ENCODE measurements at places on chromosomes 5 and 9.

DNA sequence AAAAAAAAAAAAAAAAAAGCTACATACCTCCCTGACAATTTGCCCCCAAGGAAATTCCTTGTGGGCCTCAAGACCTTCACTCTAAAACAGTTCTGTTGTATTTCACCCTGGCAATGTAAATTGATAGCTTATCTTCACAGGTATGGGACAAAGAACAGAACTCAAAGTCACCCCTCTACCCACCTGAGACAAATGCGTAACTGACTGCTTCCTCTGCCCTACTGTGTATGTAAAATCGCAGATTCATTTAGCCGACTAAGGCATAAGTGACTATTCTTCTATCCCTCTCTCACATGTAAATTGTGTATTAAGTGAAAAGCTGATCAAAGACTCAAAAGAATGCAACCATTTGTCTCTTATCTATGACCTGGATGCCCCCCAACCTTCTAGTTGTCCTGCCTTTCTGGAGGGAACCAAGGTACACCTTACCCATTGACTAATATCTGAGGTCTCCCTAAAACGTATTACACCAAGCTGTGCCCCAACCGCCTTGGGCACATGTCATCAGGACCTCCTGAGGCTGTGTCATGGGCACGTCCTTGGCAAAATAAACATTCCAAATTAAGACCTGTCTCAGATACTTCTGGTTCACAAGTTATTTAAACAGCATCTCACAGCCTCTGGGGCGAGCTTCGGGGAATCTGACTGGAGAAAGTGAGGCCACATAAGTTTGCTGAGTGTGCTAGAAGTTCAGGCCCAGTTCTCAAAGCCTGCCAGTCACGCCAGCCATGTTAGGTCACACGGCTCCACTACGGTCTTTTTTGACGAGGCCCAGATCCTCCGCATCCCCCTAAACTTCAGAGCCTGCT is 954 bp downstream of the TBCA start:
- no peak for DNase-seq
- H3K36me3 ChIP-seq, result peaks cover 32% of the 10 kb centered on the region
- peaks cover 42% of the 10 kb centered on the region for H3K4me1 ChIP-seq
- peak overlapping the region; percentile 96 for H3K4me3 ChIP-seq
- peak overlapping the region; percentile 98 for H3K27ac ChIP-seq
- H3K27me3 ChIP-seq, result no peaks in the 10 kb centered on the region

- H3K36me3 ChIP-seq, result no peaks in the 10 kb centered on the region
- no peak overlapping the region for H3K4me3 ChIP-seq
- DNase-seq, result no peak
- no peak overlapping the region for H3K27ac ChIP-seq
- no peaks in the 10 kb centered on the region for H3K27me3 ChIP-seq
These were observed 455.1 kb upstream of the ZNF608 start for GRCh38 chr5:125201446-125202052.

GRCh38 chr9:116002624-116003023 is 151.0 kb upstream of the PAPPA start:
- H3K36me3 ChIP-seq, result no peaks in the 10 kb centered on the region
- no peak overlapping the region for H3K27ac ChIP-seq
- no peak for DNase-seq
- H3K4me1 ChIP-seq, result no peaks in the 10 kb centered on the region
- no peaks in the 10 kb centered on the region for H3K27me3 ChIP-seq
- H3K4me3 ChIP-seq, result no peak overlapping the region

- H3K27me3 ChIP-seq, result peaks cover 20% of the 10 kb centered on the region
- no peak overlapping the region for H3K27ac ChIP-seq
- H3K36me3 ChIP-seq, result no peaks in the 10 kb centered on the region
- no peak overlapping the region for H3K4me3 ChIP-seq
- H3K4me1 ChIP-seq, result peaks cover 13% of the 10 kb centered on the region
These were observed 75.9 kb downstream of the TRIO start for GRCh38 chr5:14218897-14219573.

DNA sequence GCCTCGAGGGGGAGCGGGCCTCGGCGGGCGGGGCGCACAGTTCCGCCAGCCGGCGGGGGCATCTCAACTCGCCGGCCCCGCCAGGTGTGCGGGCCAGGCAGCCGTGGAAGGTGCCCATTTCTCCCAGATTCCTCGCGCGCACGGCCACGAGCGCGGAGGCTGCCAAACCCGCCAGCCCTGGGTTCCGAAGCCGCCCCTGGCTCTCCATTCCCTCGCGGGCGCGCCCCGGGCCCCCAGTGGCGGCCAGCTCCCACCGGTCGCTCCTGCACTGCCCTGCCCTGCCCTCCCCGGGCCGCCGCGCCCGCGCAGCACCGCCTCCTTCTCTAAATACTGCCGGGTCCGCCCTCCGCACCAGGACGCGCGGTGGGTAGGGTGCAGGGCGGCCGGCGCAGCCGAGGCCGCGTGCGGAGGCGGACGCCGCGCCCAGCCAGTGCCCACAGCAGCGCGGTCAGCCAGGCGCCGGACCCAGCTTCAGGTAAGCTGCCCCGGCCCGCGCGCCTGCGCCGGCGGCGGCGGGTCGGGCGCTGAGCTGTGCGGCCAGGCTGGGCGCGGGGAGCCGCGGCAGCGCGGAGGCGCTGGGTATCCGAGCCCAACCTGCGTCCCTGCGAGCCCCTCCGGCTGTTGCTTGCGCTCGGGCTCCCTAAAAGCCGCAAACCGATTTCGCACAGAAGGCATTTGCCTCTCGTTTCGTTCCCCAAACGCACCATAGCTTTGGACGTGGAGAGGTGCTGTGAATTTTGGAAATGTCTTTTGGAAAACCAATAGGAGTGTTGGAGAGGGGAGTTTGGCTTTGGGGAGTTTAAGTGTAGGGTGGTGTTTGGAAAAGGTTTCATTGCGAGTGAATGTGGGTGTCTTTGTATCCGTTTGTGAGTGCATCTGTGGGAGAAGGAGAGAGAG is at the start of gene TMEM171:
TMEM171 (plus strand) TSS at position 354 of the 897 bp plus-strand sequence. CDS start 2,799 bp downstream, outside the sequence.
- DNase-seq, result no peak
- no peak within 1 kb of the TSS for H3K4me3 ChIP-seq
- no peak within 1 kb of the TSS for H3K27ac ChIP-seq
- H3K27me3 ChIP-seq, result peaks cover 62% of the 10 kb centered on the region
- H3K4me1 ChIP-seq, result peaks cover 2% of the 10 kb centered on the region
- peaks cover 3% of the 10 kb centered on the region for H3K36me3 ChIP-seq

GRCh38 chr5:67377631-67378030 is 181.0 kb upstream of the CD180 start:
- H3K27me3 ChIP-seq, result peaks cover 10% of the 10 kb centered on the region
- DNase-seq, result no peak
- no peaks in the 10 kb centered on the region for H3K36me3 ChIP-seq

DNA sequence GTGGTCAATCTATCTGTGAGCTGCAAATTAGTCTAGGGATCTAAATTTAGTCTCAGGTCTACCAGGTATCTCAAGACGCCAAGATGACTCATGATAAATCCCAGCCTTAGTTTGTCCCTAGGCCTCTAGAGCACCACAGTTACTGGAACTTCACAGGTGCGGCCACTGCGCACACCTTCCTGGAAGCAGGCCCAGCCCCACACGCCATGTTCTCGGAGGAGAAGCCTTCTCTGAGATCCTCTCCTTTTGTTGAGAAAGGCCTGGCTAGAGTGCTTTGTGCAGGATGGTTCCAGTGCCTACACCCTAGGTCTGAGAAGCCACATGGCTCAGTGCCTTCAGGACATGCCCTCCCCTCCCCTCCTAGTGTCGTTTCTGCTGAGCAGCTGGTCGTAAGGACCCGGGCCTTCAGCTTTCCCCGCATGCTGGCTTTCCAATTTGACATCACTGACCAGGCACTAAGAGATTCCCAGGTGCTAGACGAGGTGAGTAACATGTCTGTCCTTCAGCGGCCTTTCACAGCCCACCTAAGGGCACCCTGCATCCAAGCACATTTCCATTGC is 51.9 kb downstream of the IPPK start:
- H3K4me1 ChIP-seq, result no peaks in the 10 kb centered on the region
- no peak overlapping the region for H3K27ac ChIP-seq
- peaks cover 30% of the 10 kb centered on the region for H3K36me3 ChIP-seq
- H3K4me3 ChIP-seq, result no peak overlapping the region

- H3K4me1 ChIP-seq, result no peaks in the 10 kb centered on the region
- no peaks in the 10 kb centered on the region for H3K36me3 ChIP-seq
- no peak overlapping the region for H3K27ac ChIP-seq
These were observed 7.5 kb downstream of the SLC6A19 start for GRCh38 chr5:1208743-1209488.

DNA sequence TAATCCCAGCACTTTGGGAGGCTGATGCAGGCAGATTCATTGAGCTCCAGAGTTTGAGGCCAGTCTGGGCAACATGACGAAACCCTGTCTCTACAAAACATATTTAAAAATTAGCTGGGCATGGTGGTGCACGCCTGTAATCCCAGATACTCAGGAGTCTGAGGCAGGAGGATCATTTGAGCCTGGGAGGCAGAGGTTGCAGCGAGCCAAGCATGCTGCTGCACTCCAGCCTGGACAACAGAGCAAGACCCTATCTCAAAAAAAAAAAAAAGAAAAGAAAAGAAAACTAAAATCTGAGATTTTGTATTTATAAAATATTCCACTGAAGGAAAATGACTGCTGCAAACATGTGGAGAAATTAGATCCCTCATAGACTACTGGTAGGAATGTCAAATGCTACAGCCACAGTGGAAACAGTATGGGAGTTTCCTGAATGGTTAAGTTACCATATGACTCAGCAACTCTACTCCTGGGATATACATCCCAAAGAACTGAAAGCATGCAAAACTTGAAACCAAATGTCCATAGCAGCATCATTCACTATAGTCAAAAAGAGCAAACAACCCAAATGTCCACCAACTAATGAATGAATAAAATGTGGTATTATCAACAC is 106.1 kb downstream of the UBAP2 start:
- H3K27ac ChIP-seq, result no peak overlapping the region
- H3K4me1 ChIP-seq, result peaks cover 2% of the 10 kb centered on the region
- DNase-seq, result no peak
- H3K27me3 ChIP-seq, result no peaks in the 10 kb centered on the region

- no peaks in the 10 kb centered on the region for H3K27me3 ChIP-seq
- no peaks in the 10 kb centered on the region for H3K36me3 ChIP-seq
- H3K4me1 ChIP-seq, result peaks cover 33% of the 10 kb centered on the region
- H3K27ac ChIP-seq, result peak overlapping the region; percentile 91
These were observed 172.3 kb downstream of the GNA14 start for GRCh38 chr9:77475641-77476473.

DNA sequence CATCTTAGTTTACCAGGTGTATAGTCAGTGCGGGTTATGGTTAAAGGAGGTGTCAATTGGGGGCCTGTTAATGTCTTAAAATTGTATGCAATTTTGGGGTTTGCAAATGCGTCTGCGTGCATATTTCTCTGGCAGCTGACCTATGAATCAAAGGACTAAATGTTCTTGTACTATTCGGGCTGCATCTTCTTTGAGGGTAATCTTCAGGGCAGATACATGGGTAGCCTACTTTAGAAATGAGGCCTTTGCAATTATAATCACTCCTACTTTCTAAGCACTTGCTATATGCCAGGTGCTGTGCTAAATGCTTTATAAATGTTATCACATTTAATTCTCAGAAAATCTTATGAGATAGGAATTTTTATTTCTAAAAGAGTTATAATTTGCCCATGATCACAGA is 58.2 kb downstream of the NDFIP1 start:
- no peak for DNase-seq
- H3K4me3 ChIP-seq, result no peak overlapping the region
- H3K36me3 ChIP-seq, result no peaks in the 10 kb centered on the region
- H3K27ac ChIP-seq, result no peak overlapping the region
- no peaks in the 10 kb centered on the region for H3K4me1 ChIP-seq

- no peaks in the 10 kb centered on the region for H3K27me3 ChIP-seq
- H3K4me3 ChIP-seq, result no peak overlapping the region
- peaks cover 7% of the 10 kb centered on the region for H3K4me1 ChIP-seq
- H3K27ac ChIP-seq, result no peak overlapping the region
- H3K36me3 ChIP-seq, result no peaks in the 10 kb centered on the region
These were observed 49.5 kb upstream of the CD180 start for GRCh38 chr5:67246108-67246507.

DNA sequence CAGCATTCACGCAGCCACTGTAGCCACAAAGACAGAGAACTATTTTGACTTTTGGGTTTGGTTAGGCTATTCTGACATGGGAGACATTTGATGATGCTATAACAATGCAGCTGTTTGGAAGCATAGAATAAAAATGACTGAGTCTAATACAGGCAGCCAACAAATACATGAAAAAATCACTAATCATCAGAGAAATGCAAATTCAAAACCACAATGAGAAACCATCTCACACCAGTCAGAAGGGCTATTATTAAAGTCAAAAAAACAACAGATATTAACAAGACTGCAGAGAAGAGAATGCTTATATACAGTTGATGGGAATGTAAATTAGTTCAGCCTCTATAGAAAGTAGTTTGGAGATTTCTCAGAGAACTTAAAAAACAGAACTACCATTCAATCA is 107.1 kb upstream of the POC5 start:
- H3K27ac ChIP-seq, result no peak overlapping the region
- H3K4me3 ChIP-seq, result no peak overlapping the region
- peaks cover 4% of the 10 kb centered on the region for H3K27me3 ChIP-seq
- DNase-seq, result no peak

DNA sequence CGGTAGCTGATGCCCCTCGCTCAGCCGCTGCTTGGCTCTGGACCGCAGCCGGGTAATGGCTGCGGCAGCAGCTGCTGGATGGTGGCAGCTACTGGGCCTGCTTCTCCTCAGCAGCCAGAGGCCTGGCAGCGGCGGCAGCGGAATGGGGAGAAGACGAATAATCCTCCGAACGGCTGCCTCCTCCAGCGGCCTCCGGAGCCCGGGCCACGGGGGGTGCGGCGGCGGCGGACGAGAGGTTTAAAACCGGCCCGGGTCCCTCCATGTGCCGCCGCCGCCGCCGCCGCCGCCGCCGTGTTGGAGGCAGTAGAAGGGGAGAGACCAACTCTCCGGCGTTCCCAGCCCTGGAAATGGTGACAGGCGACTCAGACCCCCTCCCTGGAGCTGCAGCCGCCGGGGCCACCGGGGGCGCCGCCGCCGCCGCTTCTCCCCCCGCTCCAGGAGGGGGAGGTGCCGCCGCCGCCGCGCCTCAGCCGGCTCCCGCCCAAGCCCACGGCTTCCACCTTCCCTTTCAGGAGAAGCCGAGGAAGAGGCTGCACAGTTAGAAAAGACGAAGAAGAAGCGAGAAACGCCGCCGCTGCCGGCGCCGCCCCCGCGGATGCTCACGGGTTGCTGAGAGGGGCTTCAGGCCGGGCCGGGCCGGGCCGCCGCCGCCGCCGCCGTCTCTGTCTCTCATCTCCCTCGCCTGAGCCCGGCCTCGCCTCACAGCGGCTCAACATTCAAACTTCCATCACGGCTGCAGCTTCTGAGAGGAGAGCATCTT is 118.4 kb upstream of the PRSS3 start:
- DNase-seq, result peak; percentile 68
- peak overlapping the region; percentile 87 for H3K4me3 ChIP-seq
- peaks cover 73% of the 10 kb centered on the region for H3K27me3 ChIP-seq
- peaks cover 2% of the 10 kb centered on the region for H3K36me3 ChIP-seq
